ENCODE measurements at places on chromosomes 16 and 17.

GRCh38 chr16:3664187-3664896 is 9.9 kb downstream of the DNASE1 start:
- DNase-seq, result no peak

DNA sequence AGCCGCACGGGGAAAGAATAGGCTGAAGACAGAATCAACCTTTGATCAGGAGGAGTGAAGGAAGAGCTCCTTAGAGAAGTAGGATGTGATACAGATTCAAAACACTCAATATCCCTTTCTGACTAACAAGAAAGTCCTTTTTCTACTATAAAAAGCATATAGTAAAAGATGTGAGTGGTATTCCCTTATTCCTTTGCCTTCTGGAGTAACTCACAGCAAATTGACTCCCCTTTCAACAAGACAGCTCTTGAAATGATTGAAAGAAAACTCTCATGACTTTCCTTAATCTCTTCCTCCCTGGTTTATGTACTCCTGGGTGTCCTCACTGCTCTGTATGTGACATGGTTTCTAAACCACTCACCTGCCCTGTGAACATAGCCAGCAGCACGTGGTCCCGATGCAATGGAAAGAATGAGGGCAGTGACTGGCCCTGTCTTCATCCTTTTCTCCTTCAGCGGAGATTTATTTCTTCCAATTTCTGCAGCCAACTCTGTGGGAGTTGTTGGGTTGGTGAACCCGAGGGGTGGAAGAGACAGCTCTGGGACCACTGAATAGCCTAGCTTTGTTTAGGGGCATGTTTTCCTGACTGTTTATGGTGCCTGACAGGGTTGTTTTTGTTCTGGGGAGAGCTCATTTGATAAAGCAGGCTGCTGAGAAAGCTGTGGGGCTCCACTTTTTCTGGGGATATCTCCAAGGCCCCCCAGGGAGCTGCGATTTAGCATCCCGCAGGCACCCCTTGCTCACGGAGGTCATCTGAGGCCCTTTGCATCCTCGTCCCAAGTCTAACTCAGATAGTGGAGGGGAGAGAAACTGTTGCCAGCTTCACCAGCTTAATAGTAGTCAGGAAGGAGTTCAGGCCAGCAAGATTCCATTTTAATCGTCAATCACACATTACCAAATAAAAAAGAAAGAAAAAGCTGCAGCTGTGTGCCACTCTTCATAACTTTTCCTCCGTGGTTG is 46.7 kb downstream of the MAP2K6 start:
- no peak for DNase-seq

DNA sequence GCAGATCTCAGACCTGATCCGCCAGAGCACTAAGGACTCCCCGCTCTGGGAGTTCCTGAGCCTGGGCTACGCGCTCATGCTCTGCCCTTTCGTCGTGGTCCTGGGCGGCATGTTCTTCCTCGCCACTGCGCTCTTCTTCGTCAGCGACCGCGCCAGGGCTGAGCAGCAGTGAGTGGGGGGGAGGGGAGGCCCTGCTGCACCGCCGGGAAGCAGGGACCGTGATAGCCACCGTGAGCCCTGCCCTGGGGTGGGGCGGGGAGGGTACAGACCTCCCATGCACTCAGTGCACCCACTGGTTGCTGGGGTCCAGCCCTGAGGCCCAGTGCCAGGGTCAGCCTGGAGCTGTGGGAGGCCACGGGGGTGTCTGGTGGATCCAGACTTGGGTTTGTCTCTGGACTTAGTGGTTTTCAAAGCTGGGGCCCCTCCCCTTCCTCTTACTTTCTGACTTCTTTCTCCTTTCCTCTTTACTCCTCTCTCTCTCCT is 18.9 kb downstream of the MYBBP1A start:
- no peak for DNase-seq

DNA sequence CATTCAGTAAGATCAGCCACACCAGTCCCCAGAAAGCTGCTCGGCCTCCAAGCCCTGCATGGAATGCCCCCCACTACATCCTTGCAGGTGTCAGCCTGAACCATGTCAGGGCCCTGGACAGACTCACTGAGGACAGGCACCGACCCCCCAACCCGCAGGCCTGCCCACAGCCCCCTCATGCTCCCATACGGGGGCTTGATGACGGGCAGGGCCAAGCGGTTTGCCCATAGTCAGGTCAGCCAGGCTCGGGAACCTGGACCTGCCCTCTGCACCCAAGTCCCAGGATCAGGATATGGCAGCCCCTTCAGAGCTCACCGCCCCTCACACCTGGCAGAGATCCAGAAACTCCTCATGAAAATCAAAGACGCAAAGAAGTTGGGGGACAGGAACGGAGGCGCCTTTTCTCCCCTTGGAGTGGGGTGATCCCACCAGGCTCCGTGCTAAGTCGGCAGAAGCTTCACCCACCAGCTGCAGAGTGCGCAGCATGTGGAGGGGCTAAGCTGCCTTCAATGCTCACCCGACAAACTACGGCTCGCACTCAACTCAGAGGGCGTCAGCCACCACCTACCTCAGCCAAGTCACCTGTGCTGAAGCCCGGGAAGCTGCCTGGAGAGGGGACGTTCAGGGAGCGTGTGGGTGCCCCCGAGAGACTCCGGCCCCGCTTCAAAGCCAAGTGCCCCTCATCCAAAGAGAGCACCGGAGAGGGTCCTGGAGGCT is 26.5 kb downstream of the GNPTG start:
- DNase-seq, result no peak

DNA sequence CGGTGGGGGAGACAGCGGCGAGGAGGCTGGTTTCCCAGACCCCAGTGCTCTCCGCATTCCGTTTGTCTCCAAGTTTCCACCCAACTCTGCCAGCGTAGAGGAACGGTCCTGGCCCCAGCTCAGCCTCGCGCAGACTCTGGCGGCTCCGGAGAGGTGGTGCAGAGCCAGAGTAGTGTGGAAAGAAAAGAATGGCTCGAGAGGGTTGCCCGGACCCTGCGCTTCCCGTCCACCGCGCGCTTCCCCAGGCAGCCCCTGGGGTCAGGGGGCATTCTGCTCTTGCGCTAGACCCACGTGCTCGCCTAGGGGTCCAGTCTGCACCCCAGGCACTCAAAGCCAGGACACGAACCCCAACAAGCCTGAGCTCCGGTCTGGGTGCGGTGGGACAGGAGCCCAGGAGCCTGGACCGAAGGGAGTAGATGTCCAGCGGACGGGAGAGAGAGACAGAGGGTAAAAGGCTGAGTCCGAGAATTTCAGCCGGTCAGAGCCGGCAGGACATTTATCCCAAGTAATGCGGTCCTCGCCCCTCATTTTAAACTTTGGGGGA is 3.8 kb downstream of the PMP22 start:
- no peak for DNase-seq

DNA sequence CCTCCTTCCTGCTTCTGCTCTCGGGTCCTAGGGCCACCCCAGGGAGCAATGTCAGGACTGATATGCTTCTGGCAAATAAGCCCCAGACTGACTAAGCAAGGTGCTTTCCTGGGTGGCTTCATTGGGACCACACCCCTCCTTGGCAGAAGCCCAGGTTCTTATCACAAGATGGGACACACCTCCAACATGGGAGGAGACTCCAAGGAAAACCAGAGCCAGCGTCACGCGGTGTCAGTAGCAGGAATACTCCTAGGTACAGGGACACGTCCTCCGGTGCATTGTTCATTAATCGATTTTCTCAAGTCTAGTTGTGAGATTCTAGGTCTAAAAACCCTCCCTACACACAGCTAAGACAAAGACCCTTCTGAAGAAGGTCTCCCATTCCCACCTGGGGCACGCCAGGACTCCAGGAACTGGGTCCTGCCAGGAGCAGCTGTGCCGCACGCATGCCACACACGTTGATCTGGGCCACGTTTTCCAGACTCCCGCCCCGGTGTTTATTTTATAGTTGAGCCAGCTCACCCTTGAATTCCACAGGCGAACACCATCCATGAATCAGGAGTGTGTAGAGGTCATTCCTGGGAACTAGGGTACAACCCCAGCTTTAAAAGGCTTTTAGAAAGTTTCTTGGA is 30.8 kb downstream of the FA2H start:
- no peak for DNase-seq

- no peak for DNase-seq
Measured at GRCh38 chr16:65531475-65531874, 409.6 kb upstream of the CDH11 start.

DNA sequence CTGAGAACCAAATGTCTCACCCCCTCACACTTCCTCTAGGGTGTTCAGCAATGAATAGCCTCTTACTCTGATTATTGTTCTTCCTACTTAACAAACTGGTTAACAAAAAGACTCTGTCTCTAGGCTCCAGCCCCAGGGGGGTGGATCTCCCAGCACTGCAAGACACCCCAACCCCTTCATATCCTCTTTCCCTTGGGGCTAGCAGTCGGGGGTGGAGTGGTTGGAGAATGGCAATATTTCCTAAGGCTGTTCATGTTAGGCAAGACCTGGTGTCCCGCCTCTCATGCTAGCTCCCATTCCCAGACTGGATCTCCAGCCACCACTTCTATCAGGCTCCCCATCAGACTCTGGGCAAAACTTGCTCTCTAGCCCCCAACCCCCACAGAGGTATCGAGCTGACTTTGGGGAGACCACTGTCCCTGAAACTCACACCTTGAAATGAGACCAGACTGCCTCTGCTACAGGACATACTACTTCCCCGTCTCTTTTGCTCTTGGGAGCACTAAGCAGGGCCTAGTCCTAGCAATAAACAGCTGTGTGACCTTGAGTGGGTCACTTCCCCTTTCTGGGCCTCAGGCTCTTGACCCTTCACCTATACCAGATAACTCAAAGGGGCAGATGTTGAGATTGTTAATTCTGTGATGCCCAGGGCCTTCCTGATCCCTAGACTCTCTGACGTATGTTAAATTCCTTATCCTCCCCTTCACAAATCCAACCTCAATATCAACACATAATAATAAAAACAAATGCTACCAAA is 2.4 kb downstream of the SLC25A35 start:
- no peak for DNase-seq

DNA sequence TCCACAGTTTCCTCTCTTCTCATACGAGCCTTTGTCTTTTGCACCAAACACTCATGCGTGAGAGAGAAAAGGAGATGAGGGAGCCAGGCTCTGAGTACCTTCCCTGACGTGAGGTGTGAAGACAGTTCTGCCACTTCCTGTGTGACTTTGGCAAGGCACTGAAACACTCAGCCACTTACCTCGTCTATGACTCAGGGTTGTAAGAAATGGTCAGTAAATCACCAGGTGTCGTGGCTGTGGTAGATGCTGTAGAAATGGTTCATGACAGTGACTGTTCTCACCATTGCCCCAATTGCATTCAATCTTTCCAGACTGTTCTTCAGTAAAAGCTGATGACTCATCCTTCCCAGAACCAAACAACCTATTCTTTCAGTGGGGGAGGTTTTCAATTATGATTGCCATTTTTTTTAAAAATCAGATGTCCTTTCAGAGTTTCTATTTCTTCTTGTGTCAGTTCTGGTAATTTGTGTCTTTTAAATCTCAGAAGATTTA is 49.2 kb upstream of the CBFA2T3 start:
- DNase-seq, result no peak

- no peak for DNase-seq
Measured at GRCh38 chr16:19139436-19140091, 25.8 kb downstream of the ITPRIPL2 start.

DNA sequence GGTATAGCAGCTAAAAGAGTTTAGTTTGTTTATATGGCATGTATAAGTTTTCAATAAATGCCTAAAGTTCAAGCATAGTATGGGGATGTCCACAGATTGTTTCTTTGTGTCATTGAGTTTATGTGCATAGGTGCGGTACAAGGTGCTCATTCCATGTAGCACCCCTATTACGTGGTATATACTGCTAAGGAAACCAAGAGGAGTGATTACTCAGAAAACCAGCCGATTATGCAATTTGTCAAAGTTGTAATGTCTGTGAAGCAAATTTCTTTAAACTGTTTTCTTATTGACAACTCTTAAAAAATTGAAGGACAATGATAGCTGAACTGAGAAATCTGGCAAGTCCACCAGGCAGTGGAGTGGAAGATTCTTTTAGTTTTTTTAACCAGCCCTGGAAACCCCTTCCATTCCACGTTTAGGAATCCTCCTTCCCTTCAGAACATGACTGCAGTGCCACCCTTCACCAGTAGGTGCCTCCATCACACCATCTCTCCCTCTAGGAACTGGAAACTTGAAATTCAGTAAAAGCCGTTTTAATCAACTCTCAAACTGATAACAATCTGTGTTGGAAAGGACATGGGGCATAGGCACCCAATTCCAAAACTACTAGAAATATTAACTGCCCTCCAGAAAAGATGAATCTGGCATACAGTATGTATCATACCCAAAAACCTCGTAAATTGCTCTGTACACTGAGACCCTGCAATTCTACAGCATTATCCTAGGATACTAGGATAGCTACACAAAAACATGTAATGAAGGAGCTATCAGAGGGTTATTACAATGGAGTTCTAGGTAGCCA is 43.5 kb downstream of the REXO5 start:
- DNase-seq, result peak; percentile 35

- no peak for DNase-seq
Measured at GRCh38 chr17:75576661-75577060, 10.9 kb upstream of the MYO15B start.

DNA sequence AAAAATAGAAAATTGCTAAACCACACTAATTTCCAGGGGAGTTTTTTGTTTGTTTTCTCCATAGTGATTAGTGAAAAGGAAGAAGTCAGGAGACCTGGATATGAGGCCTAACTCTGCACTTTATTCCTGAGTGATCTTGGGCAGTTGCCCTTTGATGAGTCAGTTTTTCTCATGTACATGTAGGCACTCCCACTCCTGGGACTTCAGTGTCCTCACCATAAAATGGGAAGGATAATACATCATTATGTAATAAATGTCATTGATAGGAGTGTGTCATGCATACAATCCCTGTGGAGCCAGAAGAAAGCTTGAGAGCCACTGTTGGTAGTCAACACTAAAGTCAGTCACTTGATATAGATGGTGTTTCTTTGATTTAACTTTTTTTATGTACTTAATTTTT is 32.5 kb downstream of the WIPF2 start:
- DNase-seq, result peak; percentile 95

DNA sequence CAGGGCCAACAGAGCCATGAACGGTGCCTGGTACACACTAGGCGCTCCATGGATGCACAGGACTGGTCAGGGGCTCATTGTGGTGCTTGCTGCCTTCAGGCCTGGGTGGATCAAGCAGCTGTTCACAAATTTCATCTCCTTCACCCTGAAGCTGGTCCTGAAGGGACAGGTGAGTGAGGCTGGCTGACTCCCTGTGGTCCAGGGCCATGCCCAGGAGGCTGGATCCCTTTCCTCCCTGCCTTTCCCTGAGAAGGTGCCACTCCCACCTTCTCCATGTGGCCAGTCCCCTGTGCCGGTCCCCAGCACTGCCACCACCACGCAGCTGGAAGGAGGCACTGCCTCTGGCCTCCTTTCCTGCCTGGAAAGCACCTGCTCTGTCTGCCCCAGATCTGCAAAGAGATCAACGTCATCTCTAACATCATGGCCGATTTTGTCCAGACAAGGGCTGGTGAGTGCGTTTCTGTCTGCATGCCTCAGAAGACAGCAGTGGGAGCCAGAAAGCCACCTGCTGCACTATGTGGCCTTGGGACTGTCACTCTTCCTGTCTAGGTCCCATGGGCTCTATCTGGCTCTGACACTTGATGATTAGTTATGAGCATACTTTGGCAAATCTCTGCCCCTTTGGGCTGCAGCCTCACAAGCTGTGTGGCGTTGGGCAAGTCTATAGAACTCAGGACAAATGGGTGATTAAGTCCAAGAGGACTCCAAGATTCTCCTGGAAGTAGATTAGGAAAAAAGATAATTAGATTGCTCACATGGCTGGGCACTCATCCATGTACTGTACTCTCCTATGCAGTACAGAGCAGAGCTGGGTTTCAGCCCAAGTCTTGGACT is 9.4 kb downstream of the CETP start:
- DNase-seq, result no peak

Data from GM04504 (cell line).